ENCODE measurements at places on chromosomes 11 and 22.
A peak's percentile ranks its signal among the peaks of the same experiment; 100 is the strongest.

- no peak for DNase-seq
Measured at GRCh38 chr11:118902336-118903203, 18.9 kb downstream of the CXCR5 start.

DNA sequence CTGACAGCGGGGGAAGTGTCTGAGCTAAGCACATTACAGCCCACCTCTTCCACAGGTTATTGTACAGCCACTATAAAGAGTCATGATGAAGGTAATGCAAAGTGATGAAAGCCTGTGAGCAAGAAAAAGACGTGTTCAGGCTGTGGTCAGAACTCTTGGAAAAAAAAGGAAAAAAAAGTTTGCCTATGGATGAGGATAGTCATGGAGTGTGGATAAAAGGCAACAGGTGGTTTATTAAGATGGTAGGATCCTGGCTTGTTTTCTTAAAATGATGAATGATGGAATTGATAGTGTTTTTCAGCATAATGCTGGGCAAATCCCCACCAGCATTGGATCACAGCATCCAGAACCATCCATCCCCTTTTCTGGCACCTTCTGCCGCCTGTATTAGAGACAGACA lies 23.1 kb downstream of the UPB1 start:
- DNase-seq = no peak

DNA sequence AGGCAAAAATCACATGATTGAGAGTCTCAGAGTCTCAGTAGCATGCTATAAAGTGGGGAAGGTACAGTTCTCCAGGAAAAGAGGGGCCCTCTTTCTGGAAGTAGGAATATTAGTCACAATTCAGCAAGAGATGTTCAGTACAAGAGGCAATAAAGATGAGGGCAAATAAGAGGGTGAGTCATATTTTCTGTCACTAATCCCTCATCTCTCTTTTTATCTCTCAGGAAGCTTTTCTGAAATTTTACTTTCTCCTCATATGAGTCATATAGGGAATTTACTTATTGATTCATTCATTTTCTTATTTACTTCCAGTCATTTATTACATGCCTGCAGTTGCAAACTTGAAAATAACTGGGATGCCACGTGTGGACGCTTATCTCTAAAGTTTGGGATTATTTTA lies 3.4 kb upstream of the NXPE1 start:
- DNase-seq = peak; percentile 28

- no peak for DNase-seq
Measured at GRCh38 chr11:72535194-72535547, 100.8 kb upstream of the CLPB start.

- DNase-seq = no peak
Measured at GRCh38 chr22:32911503-32911902, 110.0 kb downstream of the TIMP3 start.

Measured in fibroblast of skin of back (primary cell).